Left lung (tissue), 14 donors: ENCODE measurements at places on chromosomes 4 and X. TPM values are rescaled to one million over a fixed set of nuclear protein-coding genes. Genes with fewer than 3 reads are reported as not detected.

- no peak for DNase-seq
These were observed 30.5 kb upstream of the ADGRG2 start for GRCh38 chrX:19152762-19153161.

The ATP1B4 gene
- total RNA-seq: not detected

DNA sequence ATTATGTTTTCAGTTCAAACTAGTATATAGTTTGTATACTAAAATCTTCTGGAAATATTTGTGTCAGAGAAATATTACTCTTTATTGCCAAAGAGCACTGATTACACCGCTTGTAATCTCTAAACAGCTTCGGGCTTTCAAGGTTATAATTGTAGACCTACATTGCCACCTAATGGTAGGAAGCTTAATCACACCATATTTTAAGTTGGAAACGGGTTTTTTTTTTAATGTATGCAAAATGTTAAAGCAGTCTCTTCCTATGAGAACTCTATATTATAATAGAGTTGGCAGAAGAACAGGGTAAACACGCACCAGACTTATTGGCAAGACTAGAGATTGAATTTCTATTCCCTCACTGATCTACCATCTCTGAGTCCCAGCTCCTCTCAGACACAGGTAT lies 19.5 kb upstream of the NFXL1 start:
- no peak for DNase-seq

The TEC gene
- total RNA-seq: 5.8 TPM

DNA sequence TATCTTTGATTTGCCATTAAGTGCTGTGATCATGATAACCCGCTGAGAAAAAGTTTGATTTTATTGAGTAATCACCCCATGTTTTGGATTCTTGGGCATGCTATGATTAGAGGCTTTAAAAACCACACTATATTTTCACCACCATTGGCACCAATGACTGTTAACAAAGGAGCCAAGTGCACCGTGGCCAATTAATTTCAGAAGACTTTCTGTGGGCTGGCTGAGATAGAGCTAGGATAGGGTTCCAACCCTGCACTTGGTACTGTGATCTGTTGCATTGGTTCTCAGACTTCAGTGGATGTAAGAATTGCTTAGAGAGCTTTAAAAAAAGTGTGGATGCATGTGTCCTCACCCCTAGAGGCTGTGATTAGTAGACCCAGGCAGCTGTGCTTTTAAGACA lies 32.4 kb downstream of the OCRL start:
- no peak for DNase-seq

The EREG gene
- 3.6 TPM for total RNA-seq

- no peak for DNase-seq
These were observed 62.2 kb downstream of the MFAP3L start for GRCh38 chr4:169963998-169964397.

GRCh38 chrX:3638280-3638873 lies 75.1 kb downstream of the PRKX start:
- DNase-seq: no peak

DNA sequence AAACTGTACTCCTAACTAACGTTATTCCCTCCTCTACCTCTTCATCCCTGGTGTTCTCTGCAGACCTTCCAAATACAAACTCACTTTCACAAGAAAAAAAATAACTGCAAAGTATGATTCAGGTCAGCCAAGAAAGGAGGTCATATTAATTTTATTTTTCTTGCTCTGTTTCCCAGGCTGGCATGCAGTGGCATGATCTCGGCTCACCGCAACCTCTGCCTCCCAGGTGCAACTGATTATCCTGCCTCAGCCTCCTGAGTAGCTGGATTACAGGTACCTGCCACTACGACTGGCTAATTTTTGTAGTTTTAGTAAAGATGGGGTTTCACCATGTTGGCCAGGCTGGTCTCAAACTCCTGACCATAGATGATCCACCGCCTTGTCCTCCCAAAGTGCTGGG lies 156.6 kb downstream of the CHIC2 start:
- DNase-seq: no peak

The TAF9B gene
- total RNA-seq: 13.9 TPM
